ENCODE measurements at places on chromosomes 1 and 21.

DNA sequence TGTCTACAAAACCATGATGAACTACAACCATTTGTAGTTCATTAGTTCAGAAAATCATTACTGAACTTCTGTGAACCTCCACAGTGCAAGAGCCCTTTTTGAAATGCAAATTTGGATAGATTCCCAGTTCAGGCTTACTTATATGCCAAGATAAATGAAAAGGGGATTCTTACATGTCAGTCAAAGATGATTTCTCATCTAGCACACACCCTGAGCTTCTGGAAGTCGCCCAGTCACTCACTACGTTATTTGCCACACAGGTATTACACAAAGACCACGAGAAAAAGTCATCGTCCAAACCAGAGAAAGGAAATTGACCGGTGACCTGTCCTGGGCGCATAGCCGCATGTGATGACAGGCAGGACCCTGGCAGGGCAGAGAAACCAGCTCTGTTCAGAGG lies 41.8 kb downstream of the ETS2 start:
- DNase-seq = peak; percentile 31

- peak; percentile 80 for DNase-seq
These were observed 444.2 kb downstream of the SETD4 start for GRCh38 chr21:35616090-35616489.

DNA sequence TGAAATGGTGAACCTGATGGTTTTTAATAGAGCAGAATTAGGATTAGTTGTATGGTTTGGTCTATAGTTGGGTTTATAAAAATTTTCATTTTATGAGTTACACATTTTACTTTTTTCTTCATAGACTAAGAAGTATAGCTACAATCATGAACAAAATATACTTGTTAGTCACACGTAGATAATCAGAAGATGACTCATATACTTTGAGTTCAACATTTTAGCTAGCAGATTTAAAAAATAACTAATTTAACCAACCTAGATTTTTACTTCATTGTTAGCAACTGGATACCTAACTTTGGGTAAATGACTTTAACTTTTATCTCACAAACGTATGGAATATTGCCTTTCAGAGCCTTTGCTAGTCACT lies 27.9 kb downstream of the MORC3 start:
- DNase-seq = no peak

DNA sequence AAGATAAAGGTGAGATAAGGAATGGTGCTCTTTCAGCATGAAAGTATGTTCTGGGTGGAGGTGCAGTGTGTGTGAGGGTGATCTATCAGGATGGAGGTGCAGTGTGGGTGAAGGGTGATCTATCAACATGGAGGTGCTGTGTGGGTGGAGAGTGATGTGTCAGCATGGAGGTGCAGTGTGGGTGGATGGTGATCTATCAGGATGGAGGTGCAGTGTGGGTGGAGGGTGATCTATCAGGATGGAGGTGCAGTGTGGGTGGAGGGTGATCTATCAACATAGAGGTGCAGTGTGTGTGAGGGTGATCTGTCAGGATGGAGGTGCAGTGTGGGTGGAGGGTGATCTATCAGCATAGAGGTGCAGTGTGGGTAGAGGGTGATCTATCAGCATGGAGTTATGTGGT lies 12.3 kb upstream of the MAP10 start:
- no peak for DNase-seq

DNA sequence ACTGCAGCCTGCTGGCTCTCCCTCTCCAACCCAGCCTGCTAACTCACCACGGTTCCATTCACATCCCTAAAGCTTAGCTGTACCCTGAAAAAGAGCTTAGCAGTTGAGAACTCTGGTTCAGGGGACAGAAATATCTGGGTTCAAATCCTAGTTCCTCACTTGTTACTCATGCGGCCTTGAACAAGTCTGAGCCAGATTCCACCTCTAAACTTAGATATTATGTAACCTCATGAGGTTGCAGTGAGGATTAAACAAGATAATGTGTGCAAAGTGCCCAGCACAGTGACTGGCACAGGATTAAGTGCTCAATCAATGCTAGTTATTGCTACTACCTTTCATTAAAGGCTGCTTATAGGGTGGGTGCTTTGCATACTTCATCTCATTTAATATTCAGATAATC lies 41.3 kb upstream of the DHCR24 start:
- DNase-seq = no peak
